ENCODE measurements at places on chromosomes 3 and 15. TPM values are rescaled to one million over a fixed set of nuclear protein-coding genes. Genes with fewer than 3 reads are reported as not detected.

ASB7 gene
- total RNA-seq = 13.3 TPM

SLC9A9 gene
- 18.9 TPM for total RNA-seq

CELF6 gene
- 3.1 TPM for total RNA-seq

ZNF860 gene
- 1.3 TPM for total RNA-seq

TMCO5A gene
- not detected for total RNA-seq

WDR82 gene
- 44.4 TPM for total RNA-seq

CSK gene
- 9.7 TPM for total RNA-seq

SNTN gene
- total RNA-seq = not detected

NMB gene
- total RNA-seq = 3.0 TPM

SUMF1 gene
- 20.2 TPM for total RNA-seq

SSR3 gene
- 78.1 TPM for total RNA-seq

IQCF5 gene
- not detected for total RNA-seq

GOLGA8M gene
- 0.27 TPM for total RNA-seq

CYP8B1 gene
- total RNA-seq = not detected

POLQ gene
- total RNA-seq = 0.16 TPM

RTP3 gene
- not detected for total RNA-seq

ACTC1 gene
- 0.36 TPM for total RNA-seq

ANKRD34C gene
- not detected for total RNA-seq

KNL1 gene
- not detected for total RNA-seq

CASR gene
- not detected for total RNA-seq

GRK7 gene
- total RNA-seq = not detected

TP63 gene
- not detected for total RNA-seq

IGDCC3 gene
- under 0.01 TPM for total RNA-seq

ANKUB1 gene
- total RNA-seq = not detected

GOLGA8T gene
- not detected for total RNA-seq

ERICH6 gene
- not detected for total RNA-seq

CRABP1 gene
- total RNA-seq = 2.1 TPM

SYNPR gene
- total RNA-seq = 0.36 TPM

CPB1 gene
- not detected for total RNA-seq

VIPR1 gene
- 2.6 TPM for total RNA-seq

Measured in sigmoid colon (tissue), 7 donors.